GM13977 (cell line): ENCODE measurements at places on chromosomes 7 and 10.

DNA sequence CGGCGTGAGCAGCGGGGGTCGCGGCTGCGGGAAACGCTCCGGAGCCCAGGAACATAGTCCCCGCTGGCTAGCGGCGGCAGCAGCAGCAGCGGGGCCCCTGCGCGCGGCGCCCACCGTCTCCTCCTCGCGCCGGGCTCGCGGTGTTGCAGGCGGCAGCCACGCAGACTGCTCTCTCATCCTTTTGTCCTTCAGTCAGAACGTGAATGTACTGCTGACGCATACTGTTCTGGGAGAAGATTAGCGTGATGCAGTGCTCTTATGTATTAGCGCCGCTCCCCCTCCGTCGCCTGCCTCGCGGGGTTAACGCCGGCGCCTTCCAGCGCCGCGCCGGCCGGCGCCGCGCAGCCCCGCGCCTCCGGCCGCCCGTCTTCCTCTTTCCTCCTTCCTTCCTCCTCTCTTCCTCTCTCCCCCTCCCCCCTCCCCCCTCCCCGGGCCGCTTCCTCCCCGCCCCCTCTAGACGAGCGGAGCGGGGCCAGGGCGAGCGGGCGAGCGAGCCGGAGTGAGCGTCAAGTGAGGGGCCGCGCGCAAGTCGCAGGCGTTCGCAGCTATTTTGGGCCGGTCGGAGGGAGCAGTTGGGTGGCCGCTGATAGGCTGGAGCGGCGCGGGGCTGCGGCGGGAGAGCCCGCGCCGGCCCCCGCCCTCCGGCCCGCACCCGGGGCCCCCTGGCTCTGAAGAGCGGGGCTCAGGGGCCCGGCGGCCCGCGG is 816 bp upstream of the LRRC4 start:
- DNase-seq: peak; percentile 87

- DNase-seq: no peak
Observed at GRCh38 chr10:78764436-78764835, 304.3 kb upstream of the ZMIZ1 start.

DNA sequence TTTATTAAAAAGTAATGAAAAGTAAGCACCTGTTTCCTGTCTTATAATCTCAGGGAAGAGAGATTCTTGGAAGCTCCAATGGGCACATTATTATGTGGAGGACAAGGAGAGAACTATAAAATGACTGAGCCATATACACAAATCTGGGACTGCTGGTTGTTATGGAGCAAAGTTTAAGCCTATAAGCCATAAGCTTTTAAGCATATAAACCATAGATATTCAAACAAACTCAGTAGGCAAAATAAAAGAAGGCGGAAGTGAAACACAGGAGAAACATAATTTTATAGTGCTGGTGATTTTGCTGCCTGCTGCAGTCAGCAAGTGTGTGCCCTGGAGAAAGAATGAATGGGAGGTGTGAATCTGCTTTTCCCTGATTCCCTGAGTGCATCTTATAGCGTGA is 274.4 kb downstream of the KIF20B start:
- no peak for DNase-seq

DNA sequence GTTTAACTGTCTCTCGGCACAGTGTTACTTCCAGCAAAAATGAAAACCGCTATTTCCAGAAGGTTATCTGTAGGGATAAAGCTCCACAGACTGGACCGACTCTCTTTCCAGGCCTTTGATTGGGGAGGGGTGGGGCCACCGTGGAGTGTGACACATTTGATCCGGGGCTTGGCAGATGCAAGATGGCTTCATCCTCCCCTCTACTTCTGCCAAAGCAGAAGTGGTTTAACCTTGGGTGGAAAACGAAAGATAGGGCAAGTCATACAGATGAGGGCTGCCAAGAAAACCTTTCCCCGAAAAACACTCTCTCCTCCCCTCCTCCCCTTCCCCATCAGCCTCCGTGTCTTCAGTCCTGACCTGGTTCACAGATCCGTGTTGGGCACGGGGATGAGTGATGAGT is 139.7 kb upstream of the SH2B2 start:
- no peak for DNase-seq

DNA sequence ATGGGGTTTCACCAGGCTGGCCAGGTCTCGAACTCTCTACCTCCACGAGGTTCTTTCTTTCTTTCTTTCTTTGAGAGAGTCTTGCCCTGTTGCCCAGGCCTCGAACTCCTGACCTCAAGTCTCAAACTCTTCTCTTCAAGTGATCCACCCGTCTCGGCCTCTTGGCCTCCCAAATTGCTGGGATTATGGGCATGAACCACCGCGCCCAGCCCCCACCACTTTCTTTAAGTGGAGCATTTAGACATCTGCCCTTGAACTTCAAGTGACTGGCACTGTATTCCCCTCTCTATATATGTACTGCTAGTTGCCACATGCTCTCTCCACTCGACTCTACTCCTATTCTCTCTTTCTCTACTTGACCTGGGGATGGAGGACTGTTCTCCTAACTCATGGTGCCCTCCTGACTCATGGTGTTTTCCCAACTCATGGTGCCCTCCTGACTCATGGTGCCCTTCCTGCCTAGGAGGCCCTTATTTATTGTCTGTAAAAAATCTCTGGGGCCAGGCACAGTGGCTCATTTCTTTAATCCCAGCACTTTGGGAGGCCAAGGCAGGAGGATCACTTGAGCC is 19.3 kb upstream of the ACHE start:
- DNase-seq: no peak

DNA sequence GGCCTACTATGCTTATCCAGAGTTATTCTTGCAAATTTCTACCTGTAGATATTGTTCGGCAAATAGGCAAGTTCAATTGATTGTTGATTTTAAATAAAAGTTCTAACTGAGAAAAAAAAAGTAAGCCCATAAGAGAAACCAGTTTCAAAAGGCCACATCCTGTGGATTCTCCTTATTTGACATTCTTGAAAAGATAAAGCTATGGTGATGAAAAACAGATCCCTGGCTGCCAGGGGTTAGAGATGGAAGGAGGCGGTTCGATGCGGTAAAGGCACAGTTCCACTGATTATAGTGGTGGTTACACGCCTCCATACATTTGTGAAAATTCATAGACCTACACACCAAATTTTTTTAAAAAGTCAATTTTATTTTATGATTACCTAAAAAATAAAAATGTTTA is 347.8 kb downstream of the KCNMA1 start:
- DNase-seq: no peak

DNA sequence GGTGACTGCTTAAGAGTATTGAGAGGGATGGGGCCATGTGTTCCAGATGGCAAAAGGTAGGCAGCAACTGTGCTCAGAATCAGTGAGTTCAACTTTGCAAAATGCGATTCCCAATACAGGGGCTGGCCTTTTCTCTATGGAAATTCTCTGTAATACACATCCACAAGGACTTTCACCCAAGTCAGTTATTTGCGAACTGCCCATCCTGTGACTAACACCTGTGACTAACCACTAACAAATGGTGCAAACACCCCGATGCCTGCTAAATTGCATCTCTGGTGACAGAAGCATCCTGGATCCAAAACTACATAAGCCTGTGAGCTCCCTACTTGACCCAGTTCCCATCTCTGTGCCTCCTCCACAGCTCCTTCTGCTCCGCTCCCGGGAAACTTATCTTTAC is 9.0 kb upstream of the CUZD1 start:
- no peak for DNase-seq

GRCh38 chr7:150900675-150901074 is 48.4 kb downstream of the AOC1 start:
- no peak for DNase-seq

DNA sequence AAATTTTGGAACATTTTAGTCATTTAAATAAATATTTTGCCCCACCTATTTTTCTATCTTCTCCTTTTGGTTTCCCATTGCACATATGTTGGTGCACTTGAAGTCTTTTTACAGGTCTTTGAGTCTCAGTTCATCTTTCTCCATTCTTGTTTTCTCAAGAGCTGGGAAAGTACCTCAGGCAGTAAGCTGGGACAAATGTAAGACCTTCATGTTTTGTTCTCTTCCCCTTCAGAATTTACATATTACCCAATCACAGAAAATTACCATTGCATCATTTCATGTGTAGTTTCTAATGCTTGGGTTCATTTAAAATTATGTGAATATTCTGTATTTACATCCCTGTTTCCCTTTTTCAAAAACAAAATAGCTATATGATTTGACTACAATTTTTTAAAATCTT is 1150.0 kb upstream of the POT1 start:
- peak; percentile 13 for DNase-seq

DNA sequence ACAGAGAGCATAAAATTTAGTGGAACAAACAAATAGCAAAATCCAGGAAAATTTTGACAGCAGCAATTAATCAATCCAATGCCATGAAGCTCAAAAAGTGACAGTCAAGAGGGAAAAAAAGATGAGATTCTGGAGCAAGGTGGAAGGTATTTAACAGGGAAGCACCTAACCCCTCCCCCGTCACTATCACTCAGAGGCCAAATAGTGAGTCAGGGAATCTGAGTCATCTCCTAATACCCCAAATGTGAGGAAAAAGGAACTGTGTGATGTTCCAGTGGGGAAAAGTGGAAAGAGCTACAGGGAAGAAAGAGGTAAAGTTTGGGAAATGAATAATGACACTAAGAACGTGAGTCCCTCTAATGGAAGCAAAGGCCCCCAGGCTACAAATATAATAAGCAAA is 113.2 kb upstream of the PHF14 start:
- no peak for DNase-seq
